Stimulated activated CD4-positive, alpha-beta T cell treated with anti-CD3 and anti-CD28 coated beads, Interleukin-12 subunit alpha, Interleukin-12 subunit beta, amount 100 ng/mL, for 24 hours (primary cell): ENCODE measurements at places on chromosomes 6 and 20.

GRCh38 chr6:70394518-70395300, 18.6 kb upstream of the FAM135A start:
- no peak for DNase-seq

GRCh38 chr20:22559711-22560318, 24.6 kb downstream of the FOXA2 start:
- DNase-seq, result no peak

DNA sequence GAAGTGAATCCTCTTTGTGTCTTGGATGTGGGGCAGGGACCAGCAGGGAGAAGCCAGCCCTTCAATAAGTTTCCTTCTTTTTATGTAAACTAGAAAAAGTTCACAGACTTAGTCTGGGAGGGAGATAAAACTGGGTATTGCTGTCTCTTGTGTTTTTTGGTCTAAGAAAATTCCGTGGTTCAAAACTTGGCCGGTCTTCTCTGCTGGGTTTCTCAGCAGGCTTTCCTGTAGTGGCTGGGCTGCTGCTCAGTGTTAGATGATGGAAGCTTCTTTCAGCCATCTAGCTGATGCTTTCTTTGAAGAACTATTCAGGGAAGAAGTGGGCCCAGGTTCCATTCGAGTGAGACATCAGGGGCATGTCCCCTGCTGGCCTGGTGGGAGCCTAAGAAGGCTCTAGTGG, 70.7 kb upstream of the SCP2D1 start:
- DNase-seq, result no peak

- no peak for DNase-seq
Observed at GRCh38 chr6:142482974-142483373, 181.2 kb downstream of the ADGRG6 start.

DNA sequence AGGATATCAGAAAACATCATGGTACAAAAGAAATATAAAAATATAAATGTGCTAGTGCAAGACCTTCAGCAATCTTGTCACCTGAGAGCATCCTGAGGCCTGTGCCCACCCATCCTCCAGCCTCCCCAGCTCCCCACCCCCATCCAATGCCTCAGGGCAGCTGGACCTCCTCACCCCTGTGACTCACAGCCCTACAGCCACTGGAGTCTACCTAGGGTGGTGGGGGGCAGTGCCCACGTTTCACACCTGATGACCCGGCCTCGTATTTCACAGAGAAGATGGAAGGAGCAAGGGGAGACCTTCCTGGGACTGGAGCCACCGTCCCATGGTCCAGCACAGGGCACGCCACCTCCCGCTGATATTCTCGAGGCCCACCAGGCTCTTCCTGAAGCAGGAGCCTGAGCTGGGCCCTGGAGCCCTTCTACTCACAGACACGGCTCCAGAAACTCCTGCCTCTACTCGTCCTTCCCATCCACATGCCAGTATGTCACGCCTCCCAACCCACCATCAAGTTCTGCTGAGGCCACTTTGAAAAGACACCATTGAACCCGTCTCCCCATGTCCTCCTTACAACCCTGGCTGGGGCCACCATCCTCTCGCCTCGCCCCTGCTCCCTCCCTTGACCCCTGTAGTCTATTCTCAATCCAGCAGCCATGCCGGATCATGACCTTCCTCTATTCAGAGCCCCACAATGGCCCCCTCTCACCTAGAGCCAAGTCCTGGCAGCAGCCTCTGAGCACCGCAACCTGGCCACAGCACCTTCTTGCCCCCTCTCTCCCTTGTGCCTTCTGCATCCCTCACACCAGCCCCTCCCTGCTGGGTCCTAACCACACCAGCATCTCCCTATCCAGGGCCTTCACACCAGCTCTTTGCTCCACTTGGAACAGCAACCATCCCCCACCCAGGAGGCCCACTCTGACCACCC, 13.3 kb downstream of the APMAP start:
- DNase-seq, result no peak

DNA sequence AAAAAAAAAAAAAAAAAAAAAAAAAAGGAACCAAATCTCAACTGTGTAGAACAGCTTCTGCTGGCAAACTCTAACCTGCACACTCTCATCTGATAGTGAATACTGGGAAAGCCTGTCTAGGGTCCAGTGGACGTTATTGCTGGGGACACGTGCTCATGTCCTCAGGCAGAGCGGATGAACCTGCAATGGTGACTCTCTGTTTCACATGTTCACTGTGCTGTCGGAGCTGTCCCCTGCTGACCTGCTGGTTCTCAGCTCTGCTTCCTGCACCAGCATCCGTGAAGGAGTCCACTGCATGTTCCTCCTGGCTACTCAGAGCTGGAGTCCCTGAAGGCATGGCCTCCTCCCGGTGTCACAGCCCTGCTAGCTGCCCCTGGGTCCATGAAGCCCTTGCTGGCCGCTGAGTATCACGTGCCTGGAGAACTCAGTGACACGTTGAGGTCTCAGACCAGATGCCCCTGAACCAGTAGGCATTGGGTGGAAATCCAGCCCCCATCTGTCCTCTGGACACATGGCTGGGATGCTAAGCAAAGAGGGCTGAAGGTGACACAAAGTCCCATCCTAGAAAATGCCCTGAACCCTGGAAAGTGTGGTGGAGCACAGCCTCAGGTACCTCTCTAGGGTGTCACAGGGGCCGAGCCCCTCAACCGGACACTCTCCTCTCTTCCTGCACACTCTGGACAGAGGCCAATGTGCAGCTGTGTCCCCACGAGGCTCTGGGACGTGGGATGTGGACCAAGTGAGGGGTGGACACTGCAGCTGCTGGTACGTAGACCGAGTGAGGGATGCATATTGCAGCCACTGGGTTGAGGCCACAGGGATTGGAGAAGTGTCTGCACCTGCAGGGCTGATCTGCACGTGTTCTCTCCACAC, 54.9 kb upstream of the FRMD1 start:
- DNase-seq, result no peak

DNA sequence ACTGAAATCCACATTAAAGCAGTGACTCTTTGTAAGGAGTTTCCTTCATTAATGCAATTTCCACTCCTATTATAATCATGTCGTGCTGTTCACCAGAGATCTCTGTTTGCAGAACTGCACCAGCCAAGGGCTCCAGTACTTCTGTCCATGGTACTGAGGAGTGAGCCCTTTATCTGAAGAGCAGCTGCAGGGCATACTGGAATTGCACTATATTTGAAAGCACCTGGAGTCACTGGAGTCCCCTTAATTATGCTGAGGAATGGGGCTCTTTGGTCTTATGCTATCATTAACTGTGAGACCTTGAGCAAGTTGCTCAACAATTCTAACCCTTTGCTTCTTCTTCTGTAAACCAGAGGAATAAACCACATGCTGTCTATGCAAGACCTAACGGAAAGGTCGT, 61.7 kb upstream of the NUP153 start:
- DNase-seq, result no peak
